Stimulated activated CD4-positive, alpha-beta T cell treated with anti-CD3 and anti-CD28 coated beads, Interleukin-2, amount 100 ng/mL, for 4 hours (primary cell): ENCODE measurements at places on chromosomes 6 and 20.

DNA sequence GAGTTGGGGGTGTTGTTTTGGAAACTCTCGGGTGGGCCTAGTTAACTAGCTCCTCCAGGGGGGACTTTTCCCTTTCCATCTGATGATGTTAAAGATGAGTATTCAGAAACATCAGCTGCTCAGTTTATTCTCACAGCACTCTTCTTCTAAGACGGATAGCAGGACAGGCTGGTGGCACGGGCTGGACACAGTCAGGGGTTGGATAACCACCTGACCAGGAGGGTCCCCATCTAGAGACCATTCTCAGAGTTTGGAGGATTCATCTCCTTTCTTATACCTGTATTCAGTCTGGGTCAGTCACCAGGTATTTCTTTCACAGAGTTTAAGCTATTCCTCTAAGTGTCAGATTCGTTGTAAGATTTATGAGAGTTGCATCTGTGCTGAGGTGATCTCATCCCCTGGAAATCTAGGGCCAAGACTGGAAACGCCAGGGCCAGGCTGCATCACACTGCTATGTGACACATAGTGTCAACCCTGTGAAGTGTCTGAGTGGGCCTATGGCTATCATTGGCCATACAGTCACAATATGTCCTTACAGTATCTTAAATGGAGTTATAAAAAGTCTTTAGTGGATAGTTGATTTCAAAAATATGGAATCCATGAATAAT, 111.7 kb downstream of the FAM50B start:
- no peak for DNase-seq

DNA sequence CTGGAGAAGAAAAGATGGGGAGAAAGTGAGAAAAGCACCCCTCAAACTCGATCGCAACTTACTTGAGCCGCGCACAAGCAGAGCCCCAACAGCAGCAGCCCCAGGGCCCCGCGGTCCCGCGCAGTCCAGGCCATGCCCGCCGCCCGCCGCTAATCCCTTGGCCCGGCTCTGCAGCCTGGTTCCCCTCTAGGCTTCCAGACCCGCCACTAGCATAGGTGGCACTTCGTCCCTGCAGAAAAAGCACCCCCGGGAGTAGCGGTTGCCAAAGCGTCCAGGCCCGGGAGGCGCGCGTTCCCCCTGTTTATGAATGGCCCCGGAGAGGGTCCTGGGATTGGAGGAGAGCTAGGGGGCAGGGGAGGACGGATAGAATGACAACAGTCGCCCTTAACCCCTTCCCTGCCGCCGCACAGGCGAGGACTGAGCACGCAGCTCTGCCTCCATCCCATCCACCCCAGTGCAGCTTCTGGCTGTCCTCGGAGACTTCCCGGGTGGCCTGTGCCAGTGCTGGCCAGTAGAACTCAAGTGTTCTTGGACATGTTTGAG, 19.9 kb downstream of the COL9A1 start:
- DNase-seq, result no peak

GRCh38 chr6:31815025-31815838, at the start of the genes HSPA1A and HSPA1L:
Gene HSPA1A (plus strand): TSS chr6:31815543. CDS start chr6:31815757, 214 bp downstream.
Gene HSPA1L (minus strand): TSS chr6:31815283. CDS start chr6:31811972, 3,311 bp downstream.
- DNase-seq, result peak; percentile 46

DNA sequence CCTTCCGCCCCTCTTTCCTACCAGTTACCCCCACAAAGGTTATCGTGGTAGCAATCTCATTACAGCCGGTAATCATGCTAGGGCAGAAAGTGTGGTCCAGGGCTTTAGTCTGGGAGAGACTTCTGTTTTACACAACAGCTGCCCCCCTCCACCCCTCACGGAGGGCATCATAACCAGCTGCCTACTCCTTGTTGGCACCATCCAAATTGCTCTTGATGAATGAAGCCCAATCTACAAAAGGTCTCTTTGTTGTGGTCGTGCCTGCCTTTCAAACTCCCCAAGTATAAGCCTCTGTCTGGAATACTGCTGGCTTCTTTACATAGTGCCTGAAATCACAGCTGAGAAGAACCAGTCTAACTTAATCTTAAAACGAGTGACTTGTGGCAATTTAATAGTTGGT, 157.9 kb downstream of the INSM1 start:
- no peak for DNase-seq

DNA sequence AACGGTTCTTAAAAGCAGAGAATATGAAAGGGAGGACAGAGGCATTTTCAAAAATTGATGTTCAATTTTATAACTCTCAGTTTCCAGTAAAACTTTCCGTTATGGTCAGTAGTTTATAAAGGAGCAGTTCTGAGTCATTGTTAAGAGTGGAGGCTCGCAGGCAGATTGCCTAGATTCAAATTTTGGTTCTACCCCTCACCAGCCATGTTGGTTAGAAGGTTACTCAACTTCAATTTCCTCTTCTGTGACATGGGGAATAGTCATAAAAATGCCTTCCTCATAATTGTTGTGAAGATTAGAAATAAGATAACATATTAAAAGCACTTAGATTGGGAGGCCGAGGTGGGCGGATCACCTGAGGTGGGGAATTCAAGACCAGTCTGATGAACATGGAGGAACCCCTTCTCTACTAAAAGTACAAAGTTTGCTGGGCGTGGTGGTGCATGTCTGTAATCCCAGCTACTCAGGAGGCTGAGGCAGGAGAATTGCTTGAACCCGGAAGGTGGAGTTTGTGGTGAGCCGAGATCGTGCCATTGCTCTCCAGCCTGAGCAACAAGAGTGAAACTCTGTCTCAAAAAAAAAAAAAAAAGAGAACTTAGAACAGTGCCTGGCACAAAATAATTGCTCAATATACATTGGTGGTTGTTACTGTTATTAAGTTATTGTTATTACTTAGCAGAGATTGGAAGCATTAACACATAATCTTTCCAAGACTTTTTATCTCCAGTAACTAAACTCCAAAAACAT, 348.9 kb downstream of the NRN1 start:
- no peak for DNase-seq

GRCh38 chr6:8070718-8071117, 6.5 kb upstream of the BLOC1S5 start:
- DNase-seq, result no peak

GRCh38 chr6:24844061-24844460, 45.3 kb upstream of the ARMH2 start:
- DNase-seq, result no peak

DNA sequence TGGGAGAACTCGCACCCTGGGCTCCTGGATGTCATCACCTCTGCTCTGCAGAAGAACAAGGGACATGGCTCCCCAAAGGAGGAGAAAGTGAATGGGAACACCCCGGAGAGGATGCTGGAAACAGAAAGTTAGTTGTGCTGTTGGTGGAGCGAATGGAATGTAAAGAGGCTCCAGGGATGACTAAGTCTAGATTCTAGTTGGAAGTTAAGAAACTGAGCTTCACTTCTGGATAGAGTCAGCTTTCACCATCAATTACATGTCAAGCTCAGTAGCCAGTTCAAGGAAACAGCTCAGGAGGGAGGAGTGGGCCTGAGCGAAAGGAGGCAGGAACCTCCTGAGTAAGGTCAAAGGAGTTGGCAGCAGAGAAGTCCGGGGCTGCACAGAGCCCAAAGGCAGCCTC, 132.1 kb upstream of the ARID1B start:
- no peak for DNase-seq

- no peak for DNase-seq
Measured at GRCh38 chr6:3350252-3350796, 91.6 kb downstream of the PSMG4 start.

DNA sequence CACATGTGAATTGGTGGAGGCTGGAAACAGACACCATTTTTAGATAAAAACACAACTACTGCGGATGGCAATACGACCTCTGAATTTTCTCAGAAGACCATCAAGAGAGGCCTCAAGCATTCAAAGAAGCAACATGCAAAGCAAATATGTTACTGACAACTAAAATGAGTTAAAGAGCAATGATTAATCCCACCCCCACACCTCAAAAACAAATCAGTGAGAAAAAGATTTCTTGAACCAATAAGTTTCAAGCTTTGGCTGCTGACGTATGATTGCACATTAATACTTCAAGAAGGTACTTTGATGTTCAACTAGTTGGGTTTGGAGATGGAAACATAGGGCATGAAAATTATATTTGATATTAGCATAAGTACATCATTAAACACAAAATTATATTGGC, 982 bp downstream of the MMUT start:
- no peak for DNase-seq

GRCh38 chr6:162940426-162940825, 212.7 kb downstream of the PACRG start:
- no peak for DNase-seq

DNA sequence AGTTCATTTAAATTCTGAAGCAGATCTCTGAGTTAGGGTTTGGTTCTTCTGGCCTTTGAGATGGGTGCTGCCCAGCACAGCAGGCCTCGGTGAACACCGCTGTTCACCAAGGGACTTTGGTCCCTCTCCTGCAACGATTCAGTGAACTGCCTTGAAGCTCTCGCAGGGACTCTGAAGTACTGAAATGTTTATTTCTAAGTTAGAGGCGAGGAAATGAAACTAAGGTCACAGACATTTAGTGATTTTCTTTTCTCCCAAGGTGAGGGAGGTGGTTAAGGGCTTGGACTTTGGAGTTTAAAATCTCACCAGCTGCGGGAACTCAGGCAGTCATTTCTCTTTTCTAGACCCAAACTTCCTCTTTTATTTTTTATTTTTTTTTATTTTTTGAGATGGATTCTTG, 26.2 kb downstream of the E2F3 start:
- DNase-seq, result no peak

DNA sequence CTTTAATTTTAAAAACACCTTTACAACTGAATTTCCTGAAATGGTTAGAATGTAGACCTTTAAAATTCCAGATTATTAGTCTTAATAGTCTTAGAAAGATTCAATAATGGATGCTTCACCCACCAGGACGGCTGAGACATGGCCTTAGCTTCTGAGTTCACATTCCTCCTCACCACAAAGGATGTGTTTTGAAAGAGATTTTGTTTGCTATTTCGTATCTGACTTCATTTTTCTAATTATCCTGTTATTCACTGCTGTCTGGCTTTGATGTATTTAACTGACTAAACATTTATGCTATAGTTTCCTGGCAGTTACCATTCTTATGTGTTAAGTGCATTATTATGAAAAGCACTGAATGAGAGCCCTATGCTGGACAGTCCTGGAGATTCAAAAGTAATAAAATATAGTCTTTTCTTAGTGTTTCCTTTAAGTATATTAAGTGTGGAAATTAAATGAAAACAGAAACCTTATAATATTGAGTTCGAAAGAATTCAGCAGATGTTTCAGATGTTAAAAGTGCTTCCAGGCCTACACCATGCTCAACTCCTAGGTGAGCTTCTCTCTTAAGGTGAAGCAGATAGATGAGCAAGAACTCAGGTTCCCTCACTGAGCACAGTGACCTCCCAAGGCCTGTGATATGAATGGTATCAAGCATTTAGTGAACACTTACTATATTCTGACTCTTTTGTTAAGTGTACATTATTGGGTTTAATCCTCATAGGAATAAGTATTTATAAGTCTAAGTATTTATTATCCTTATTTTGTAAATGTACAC, 40.3 kb downstream of the MAP3K4 start:
- DNase-seq, result no peak

DNA sequence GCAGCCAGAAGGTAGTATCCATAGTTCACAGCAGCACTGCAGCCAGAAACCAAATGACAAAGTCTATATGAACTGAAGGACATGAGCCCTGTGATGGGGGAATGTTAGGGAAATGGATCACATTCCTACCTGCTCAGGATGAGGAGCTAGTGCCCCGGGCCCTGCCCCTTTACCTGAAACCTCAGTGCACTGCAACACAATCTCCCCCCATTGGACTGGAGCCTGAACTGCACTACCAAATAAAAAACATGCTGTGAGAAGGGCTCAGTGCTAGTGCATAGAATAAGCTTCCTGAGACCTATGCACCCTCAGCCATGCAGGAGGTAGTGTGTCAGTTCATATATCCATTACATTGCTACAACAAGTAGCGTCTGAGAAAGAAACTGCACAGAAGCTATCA, 477.8 kb downstream of the HACE1 start:
- DNase-seq, result no peak

DNA sequence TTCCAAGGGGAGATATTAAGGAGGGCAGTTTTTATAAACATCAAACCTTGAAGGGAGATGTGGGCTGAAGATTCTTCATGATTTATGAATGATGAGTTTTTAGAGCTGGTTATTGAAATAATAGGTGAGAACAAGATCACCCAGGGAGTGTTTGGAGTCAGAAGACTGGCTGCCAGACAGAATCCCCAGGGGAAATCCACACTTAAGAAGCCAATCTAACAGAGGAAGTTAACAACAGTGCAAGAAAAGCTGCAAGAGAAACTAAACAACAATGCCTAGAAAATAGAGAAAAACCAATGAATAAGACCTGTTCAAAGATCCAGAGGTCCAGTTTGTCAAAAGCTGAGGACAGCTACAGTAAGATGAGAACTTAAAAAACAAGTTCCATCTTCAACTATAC, 167.9 kb upstream of the MAN1A1 start:
- no peak for DNase-seq

GRCh38 chr20:40991181-40991889, 37.3 kb upstream of the TOP1 start:
- DNase-seq, result no peak

DNA sequence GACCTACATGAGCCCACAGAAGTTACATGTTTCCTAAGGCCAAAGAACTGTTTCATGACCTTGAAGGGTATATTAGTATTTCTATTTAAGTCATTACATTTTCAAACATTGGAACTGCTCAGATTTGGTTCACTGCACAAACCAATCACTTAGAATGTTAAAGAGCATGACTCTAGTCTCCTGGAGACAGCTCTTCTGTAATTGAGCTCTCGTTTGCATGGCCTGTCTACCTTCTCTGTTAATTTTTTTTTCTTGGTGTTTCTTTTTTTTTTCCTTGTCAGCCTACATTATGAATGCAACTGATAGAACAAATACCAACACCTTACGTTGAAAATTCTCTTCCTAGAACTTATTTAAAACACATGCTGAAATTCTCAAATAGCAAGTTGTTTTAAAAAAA, 860.2 kb upstream of the MAP3K7 start:
- no peak for DNase-seq

GRCh38 chr6:108764580-108764950, 83.7 kb upstream of the ARMC2 start:
- no peak for DNase-seq

- no peak for DNase-seq
Measured at GRCh38 chr6:142872376-142872775, 72.6 kb downstream of the HIVEP2 start.

DNA sequence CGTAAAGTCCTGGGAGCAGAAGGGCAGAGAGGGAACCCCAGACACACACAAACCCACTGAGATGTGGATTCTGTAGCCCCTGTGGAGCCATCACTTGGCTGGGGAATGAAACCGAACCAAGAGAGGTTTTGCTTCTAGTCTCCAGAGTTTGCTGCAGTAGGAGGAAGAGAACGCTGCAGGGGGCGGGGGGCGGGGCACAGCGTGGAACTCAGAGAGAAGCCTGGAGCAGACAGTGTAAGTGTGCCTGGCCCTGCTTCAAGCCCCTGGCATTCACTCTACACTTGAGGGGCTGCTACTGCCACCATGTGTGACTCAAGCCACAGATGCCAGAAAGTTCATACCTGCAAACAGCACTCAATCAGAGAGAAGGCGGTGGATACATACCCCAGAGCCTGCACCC, 18.9 kb downstream of the GABRR1 start:
- DNase-seq, result no peak
